Stimulated activated CD4-positive, alpha-beta T cell treated with anti-CD3 and anti-CD28 coated beads, Interleukin-1b, Interleukin-23, amount 100 ng/mL, for 1 hour (primary cell): ENCODE measurements at places on chromosomes 4 and X.

DNA sequence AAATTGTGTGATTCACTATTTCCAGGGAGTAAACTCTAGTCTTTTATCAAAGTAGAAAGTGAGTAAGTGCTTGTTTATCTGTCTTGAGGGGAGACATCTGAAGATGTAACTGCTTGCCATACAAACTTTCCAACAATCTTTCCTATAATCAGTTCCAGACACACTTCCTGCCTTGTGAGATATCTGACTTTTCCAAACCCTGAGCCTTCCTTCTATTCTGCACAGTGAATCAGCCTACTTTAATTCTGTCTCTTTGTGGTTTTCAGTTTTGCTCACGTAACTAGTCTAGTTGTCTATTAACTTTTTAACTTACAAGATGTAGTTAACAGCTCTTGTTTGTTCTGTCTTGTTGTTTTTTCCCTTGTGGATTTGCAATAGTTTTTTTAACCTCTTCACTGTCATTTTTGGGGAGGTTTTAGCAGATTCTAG, 947.8 kb downstream of the C4orf33 start:
- no peak for DNase-seq

DNA sequence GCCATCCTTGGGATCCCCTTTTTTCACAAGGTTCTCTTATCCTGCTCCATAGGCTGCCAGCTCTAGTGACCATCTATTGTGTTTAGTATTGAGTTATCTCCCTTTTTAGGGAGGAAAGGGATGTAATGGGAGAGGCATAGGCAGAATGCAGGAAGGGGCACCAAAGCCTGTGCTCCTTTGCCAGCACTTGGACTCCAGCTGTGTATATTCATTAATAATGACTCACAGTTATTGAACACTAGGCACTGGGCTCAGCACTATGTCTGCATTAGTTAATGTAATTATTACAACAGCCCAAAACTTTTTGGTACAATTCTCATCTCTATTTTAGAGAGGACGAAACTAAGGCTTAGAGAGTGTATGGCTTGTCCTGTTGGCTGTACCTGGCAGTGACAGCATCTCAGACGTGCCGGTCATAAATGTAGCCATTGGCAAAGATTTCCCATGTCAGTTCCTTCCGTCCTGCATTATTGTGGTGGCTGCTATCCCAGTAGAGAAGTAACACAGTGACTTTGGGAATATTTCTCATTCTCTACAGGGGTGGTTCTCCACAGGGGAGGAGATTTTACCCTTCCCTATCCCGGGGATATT, 90.3 kb downstream of the AFF1 start:
- no peak for DNase-seq

DNA sequence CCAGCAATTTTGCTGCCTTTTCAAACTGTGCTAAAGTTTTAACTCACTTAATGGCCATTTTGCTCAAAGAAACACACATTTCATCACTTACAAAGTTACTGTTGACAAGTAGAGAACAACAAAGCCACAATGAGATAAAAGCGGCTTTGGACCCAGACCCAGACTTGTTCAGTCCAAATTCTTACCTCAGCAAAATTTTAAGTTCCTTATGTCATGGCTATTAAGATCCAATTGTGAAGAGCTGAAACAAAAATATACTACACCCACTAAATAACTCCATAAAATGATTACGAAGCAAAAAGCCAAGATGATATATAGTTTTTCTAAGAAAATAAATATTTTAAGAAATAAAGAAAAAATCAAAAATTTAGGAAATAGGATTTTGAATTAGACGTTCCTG, 137.0 kb upstream of the INPP4B start:
- no peak for DNase-seq

DNA sequence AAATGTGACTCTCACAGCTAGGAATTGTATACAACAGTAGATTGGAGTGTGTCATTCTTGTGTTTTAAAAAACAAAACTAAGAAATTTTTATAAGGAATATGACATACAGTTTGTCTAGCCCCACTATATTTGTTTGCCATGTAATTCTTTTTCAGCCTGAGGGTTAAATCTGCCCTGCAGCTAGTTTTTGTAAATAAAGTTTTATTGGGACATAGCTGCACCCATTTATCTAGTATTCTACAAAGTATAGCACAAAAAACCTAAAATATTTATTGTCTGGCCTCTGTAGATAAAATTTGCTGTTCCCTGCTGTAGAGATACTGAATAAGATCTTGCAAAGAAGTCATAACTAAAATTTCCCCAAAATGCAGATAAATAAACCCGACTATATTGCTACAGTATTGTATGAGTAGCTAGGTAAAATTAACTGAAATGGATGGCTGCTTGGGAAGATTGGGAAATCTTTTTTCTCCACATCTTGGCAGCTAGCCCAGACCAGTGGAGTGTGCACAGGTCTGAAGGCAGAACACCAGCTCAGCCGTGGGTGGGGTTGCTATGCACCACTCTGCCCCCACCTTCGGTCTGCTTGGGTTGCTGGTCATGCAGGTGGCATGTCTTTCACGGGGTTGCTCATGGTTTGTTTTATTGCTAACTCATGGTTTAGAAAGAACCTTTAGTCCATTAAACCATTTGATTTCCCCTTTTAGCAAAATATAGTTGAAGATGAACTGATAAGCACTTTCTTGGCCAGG, 127.9 kb downstream of the KLHL8 start:
- no peak for DNase-seq

GRCh38 chr4:173433447-173433846, 34.5 kb upstream of the SCRG1 start:
- no peak for DNase-seq

DNA sequence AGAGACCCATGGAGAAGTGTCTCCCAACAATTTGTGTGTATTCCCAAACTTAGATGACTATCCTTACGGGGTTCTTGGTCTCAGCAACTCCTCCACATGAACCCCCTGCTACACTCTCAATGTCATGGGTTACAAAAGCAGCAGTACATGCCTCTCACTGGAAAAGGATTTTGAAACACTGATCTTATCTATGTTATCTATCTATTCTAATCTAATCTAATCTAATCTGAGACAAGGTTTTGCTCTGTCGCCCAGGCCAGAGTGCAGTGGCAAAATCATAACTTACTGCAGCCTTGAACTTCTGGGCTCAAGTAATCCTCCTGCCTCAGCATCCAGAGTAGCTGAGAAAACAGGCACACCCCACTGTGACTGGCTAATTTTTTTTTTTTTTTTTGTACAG, 19.3 kb downstream of the TSPAN5 start:
- no peak for DNase-seq

DNA sequence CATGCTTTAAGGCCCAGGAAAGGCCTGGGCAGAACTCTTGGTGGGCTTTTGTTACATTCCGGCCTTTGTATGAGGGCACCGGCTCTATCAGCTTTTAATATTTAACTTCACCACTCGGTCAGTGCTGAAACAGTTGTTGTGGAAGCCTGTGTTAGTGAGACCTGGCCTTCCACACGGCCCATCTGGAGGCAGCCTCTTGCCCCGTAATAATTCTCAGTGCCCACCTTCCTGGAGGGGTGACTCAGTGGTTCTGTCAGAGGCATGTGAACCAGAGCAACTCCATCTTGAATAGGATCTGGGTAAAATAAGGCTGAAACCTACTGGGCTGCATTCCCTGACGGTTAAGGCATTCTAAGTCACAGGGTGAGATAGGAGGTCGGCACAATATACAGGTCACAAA, 162.0 kb upstream of the STS start:
- no peak for DNase-seq

GRCh38 chr4:130266814-130267213, 1170.9 kb downstream of the C4orf33 start:
- DNase-seq = no peak

- DNase-seq = no peak
Observed at GRCh38 chrX:118795528-118796280, 27.9 kb upstream of the ZCCHC12 start.

GRCh38 chr4:146123231-146123630, 52.3 kb upstream of the LSM6 start:
- DNase-seq = no peak

GRCh38 chr4:132683957-132684356, 465.1 kb upstream of the PCDH10 start:
- no peak for DNase-seq

- DNase-seq = no peak
Observed at GRCh38 chr4:156858071-156858470, 113.5 kb downstream of the PDGFC start.

DNA sequence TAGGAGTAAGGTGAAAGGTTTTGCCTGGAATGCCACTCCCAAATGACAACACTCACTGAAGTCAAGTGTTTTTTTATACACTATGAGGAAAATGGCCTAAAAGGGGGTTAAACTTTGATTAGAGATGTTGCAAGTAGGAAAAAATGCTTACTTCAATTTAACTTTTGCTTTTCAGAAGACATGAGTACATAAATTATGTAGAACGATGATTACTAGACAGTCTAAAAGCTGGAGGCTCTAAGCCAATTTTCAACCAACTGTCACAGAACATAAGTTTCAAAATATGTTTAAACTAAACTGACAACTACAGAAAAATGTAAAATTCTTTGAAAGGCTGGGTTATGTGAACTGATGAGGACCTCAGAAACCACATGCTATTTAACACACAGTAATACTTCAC, 83.4 kb downstream of the SHISA3 start:
- DNase-seq = no peak

DNA sequence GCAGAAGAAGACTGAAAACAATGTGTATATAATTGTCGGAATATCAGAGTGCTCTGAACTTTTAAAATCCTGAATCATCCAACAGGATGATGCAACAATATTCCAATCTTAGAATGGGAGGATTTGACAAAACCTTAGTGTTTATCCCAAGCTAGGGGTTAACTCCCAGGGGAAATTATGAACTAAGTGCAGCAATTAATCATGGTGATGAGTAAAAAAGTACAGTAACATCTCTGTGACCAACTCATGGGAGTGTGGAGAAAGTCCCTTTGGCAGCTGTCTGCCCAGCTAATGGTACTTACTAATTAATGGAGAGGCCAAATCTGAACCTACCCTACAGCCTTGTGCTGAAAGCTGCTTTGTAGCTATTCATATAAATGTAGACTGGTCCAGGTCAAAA, 257.6 kb upstream of the DDX53 start:
- no peak for DNase-seq

DNA sequence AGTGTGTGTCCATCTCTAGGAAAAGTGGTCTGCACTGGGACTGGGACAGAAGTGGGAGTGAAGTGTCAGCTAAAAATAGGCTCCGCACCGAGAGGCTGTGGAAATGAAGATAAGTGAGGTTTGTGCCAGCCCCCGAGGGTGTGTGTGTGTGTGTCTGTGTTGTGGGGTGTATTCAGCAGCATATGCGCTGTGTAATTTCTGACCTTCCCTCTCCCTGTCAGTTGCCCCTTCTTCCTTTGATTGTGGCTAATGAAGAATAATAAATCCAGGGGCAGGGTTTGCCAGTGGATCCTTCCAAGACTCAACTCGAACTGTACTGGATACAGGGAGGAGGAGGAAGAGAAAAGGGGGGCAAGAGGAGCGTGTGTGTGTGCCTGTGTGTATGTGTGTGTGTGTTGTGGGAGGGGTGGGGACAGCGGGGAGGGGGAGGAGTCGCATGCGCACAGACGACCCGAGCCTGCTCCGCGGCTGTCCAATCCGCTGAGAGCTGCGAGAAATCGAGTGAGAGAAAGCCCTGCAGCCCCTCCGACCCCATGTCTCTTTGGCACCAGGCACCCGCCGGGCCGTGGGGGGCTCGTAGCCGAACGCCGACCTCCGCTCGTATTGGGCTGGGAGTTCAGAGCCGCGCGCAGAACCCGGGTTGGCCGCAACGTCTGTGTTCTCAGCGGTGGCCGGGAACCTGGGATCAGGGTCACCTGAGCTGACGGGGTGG, 916 bp upstream of the POU4F2 start:
- DNase-seq = no peak

- no peak for DNase-seq
Observed at GRCh38 chrX:68588602-68589371, 58.7 kb upstream of the STARD8 start.

GRCh38 chrX:47182106-47182700, 11.4 kb upstream of the UBA1 start:
- no peak for DNase-seq

GRCh38 chrX:103442536-103442901, 66.2 kb downstream of the BEX3 start:
- no peak for DNase-seq
